ENCODE measurements at places on chromosomes 11 and 22. TPM values are rescaled to one million over a fixed set of nuclear protein-coding genes. Genes with fewer than 3 reads are reported as not detected.

DNA sequence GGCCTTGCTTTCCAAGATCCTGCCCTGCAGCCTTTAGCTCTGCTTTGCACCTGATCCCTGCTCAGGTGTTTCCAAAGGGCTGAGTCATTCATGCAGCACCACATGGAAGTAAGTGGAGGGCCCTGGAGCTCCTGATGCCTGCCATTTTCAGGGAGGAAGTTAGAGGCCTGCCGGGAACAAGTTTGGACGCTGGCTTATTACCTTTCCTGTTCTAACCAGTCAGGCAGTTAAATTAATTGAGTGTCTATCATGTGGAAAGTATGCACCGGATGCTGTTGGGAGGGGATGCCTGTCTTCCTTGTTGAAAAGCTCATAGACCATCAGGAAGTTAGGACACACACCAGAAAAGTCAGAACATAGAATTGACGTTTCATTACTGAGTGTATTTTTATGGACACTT, 73.7 kb upstream of the PLET1 start:
- H3K36me3 ChIP-seq: no peaks in the 10 kb centered on the region
- no peaks in the 10 kb centered on the region for H3K27me3 ChIP-seq
- H3K4me1 ChIP-seq: peaks cover 2% of the 10 kb centered on the region
- H3K4me3 ChIP-seq: no peak overlapping the region
- no peak for DNase-seq

- H3K4me1 ChIP-seq: no peaks in the 10 kb centered on the region
- H3K36me3 ChIP-seq: no peaks in the 10 kb centered on the region
- no peaks in the 10 kb centered on the region for H3K27me3 ChIP-seq
Observed at GRCh38 chr11:133258751-133259150, 273.6 kb downstream of the OPCML start.

GRCh38 chr11:117418737-117419481, 91.3 kb downstream of the CEP164 start:
- no peak overlapping the region for H3K27ac ChIP-seq
- peaks cover 12% of the 10 kb centered on the region for H3K36me3 ChIP-seq
- DNase-seq: no peak
- H3K4me1 ChIP-seq: peaks cover 3% of the 10 kb centered on the region
- H3K27me3 ChIP-seq: no peaks in the 10 kb centered on the region

DNA sequence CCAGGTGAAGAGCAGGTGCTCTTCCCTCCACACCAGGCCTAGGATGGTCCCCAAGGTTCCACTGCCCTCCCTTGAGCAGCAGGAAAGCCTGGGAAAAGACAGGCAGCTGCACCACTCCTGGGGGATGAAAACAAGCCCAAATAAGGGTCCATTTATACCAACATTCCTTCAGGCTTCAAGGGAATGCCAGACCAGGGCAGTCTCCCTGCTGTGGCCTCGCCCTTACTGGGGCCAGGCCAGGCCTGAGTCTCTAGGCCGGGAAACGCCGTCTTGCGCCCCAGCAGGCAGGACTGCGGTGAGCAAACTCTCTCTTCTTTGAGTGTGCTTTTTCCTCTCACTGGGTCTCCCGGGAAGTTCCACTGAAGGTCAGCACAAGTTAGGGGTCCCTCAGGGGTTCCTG, 443.5 kb downstream of the SOX6 start:
- no peak overlapping the region for H3K4me3 ChIP-seq
- H3K36me3 ChIP-seq: no peaks in the 10 kb centered on the region

Gene PRR33
- polyA plus RNA-seq: 0.08 TPM

DNA sequence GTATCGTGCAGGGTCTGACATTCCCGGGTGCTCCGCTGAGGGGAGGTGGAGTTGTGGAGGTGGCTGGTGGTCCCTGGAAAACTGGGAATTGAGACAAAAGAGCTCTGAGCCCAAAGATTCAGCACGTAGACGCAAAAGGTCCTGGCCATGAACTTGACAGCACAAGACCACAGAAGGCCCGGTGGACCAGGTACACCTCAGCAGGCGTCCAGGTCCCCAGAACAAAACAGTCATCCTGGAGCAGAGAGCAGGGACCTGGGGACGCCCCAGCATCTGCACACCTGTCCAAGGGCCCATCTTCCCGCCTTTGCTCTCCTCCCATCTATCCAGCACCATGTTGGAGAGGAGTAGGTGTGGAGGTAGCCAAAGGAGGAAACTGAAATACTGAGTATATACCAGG, 13.8 kb upstream of the MB start:
- no peak overlapping the region for H3K27ac ChIP-seq
- DNase-seq: no peak
- H3K4me3 ChIP-seq: no peak overlapping the region
- peaks cover 6% of the 10 kb centered on the region for H3K27me3 ChIP-seq
- no peaks in the 10 kb centered on the region for H3K36me3 ChIP-seq
- peaks cover 10% of the 10 kb centered on the region for H3K4me1 ChIP-seq

DNA sequence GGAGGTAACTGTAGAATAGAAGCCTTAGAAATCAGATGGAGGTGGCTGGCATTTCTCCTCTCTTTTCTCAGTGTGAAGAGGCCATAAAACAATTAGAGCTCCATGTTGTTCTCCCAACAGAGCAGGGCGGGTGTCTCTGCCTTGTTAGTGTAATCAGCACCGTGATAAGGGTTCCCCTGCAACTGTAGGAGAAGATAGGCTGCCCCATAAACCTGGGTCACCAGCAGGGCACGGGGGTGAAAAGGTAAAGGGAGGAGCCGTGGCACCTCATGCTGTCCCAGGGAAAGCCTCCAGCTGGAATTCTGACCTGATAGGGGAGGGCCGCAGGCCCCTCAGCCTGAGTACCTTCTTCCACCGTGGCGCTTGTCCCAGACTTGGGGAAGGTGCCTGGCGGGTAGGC, 68.7 kb downstream of the ISX start:
- no peak overlapping the region for H3K27ac ChIP-seq
- H3K4me3 ChIP-seq: no peak overlapping the region
- H3K4me1 ChIP-seq: peaks cover 6% of the 10 kb centered on the region
- H3K36me3 ChIP-seq: no peaks in the 10 kb centered on the region
- peaks cover 3% of the 10 kb centered on the region for H3K27me3 ChIP-seq

DNA sequence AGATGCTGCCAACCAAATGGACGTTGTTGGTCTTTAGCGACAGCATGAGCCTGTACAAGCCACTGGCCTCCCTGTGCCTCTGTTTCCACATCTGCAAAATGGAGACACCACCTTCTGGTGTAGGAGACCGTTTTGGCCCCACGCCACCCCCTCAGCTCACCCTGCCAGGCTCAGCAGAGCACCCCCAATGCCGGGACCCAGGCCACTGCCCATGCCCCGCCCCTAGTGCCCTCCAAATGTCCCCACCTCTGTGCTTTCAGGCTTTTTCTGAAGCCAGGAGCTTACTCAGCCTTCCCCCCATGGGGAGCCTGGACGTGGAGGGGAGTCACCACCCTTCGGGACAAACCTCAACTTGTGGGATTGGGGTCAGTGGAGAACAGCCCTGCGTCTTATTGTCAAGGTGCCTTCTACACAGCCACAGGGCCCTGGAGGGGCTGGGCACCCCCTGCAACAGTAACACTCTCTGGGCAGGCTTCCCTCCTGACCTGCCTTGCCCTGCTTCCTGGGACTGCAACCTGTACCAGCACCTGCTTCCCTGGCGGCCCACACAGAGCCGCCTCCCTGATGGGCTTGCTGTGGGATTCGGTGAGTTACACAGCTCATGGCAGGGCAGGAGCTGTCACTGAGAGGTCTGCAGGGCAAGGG, 24.6 kb upstream of the RTL6 start:
- H3K4me3 ChIP-seq: no peak overlapping the region
- H3K4me1 ChIP-seq: peaks cover 9% of the 10 kb centered on the region
- no peak overlapping the region for H3K27ac ChIP-seq
- H3K36me3 ChIP-seq: no peaks in the 10 kb centered on the region
- H3K27me3 ChIP-seq: no peaks in the 10 kb centered on the region

DNA sequence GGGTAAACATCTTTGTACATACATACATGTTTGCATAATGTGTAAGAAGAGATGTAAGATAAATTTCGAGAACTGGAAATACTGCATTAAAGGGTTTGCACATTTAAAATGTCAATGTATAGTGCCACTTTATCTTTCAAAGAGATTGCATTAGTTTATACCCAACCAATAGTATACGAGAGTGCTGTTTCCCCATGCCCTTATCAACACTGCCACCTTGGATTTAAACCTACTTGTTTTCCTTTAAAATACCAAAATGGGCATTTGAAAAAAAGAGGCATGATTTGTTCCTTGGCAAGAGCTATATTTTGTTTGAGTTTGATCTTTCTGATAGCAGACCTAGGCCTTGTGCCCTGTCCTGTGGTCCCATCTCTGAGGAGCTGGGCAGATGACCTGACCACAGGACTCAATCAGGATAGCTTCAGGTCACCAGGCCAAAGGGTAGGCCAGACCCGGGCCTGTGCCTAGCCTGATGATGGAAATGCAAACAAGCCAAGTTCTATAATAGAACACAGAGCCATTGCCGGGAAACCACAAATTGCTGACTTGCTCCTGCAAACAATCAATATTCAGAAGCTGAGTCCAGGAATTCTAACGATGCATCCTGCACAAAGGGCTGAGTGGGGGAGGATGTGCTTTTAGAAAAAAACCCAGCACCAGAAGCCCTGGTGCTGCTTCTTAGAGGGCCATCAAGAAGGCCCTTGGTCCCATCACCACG, 16.9 kb upstream of the ALG8 start:
- H3K27ac ChIP-seq: no peak overlapping the region
- H3K36me3 ChIP-seq: no peaks in the 10 kb centered on the region
- peaks cover 11% of the 10 kb centered on the region for H3K4me1 ChIP-seq
- no peaks in the 10 kb centered on the region for H3K27me3 ChIP-seq
- DNase-seq: no peak

Gene POU2AF1
- polyA plus RNA-seq: 0.27 TPM

Gene LIF
- 0.46 TPM for polyA plus RNA-seq

Gene FLRT1
- polyA plus RNA-seq: 21.0 TPM

Gene SLC29A2
- 11.0 TPM for polyA plus RNA-seq

Gene GLYAT
- polyA plus RNA-seq: 0.59 TPM

DNA sequence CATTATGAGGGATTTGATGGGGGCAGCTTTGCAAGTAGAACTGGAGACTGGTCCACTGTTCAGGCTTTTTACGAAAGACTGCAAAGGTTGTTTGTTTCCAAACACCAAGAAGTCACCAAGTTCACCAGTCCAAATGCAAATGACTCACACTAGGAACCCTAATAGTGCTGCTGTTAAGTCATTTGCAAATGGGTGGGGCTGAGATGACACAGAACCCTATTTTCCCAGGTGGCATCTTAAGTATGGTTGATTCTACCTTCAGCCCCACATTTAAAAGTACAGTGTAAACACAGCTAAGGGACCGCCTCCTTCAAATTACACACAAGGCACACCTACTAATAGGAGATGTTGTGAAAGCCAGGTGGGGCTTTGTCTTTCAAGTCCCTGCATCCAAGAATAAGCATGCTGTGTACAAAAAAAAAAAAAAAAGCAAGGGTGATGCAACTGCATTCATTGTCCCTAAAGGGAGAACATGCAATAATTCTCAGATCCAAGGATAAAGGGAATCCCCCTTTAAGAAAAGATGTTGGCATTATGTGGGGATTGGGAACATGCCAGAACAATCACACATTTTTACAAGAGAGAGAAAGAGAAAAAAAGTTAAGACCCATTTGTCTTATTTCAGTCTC, 27.3 kb downstream of the BDNF start:
- DNase-seq: no peak
- no peaks in the 10 kb centered on the region for H3K27me3 ChIP-seq
- H3K27ac ChIP-seq: no peak overlapping the region

GRCh38 chr11:118000067-118000849, 14.1 kb downstream of the IL10RA start:
- no peak overlapping the region for H3K27ac ChIP-seq
- H3K4me3 ChIP-seq: no peak overlapping the region
- no peak for DNase-seq
- no peaks in the 10 kb centered on the region for H3K4me1 ChIP-seq
- H3K36me3 ChIP-seq: peaks cover 18% of the 10 kb centered on the region

GRCh38 chr11:20536365-20536764, 63.0 kb upstream of the SLC6A5 start:
- no peak overlapping the region for H3K4me3 ChIP-seq
- H3K4me1 ChIP-seq: no peaks in the 10 kb centered on the region

DNA sequence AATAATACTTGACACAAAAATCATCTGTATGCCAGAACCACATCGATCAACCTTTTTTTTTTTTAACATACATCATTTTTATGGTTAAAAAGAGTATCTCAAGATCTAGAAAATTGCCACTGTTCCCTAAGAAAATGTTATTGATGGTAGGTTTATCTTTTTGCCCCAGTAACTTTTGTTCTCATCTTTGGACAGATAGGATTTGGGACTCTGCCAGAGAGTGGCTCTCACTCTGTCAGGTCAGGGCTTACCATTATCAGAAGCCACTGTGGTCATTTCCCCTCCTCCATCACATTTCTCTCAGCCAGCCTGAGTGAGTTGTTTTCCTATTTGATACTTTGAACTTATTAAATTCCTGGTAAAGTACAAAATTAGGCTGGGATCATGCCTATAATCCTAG, 47.9 kb upstream of the YWHAH start:
- peaks cover 31% of the 10 kb centered on the region for H3K4me1 ChIP-seq
- H3K27ac ChIP-seq: no peak overlapping the region
- H3K27me3 ChIP-seq: no peaks in the 10 kb centered on the region
- no peak overlapping the region for H3K4me3 ChIP-seq
- no peak for DNase-seq

Gene OR4D5
- not detected for polyA plus RNA-seq

DNA sequence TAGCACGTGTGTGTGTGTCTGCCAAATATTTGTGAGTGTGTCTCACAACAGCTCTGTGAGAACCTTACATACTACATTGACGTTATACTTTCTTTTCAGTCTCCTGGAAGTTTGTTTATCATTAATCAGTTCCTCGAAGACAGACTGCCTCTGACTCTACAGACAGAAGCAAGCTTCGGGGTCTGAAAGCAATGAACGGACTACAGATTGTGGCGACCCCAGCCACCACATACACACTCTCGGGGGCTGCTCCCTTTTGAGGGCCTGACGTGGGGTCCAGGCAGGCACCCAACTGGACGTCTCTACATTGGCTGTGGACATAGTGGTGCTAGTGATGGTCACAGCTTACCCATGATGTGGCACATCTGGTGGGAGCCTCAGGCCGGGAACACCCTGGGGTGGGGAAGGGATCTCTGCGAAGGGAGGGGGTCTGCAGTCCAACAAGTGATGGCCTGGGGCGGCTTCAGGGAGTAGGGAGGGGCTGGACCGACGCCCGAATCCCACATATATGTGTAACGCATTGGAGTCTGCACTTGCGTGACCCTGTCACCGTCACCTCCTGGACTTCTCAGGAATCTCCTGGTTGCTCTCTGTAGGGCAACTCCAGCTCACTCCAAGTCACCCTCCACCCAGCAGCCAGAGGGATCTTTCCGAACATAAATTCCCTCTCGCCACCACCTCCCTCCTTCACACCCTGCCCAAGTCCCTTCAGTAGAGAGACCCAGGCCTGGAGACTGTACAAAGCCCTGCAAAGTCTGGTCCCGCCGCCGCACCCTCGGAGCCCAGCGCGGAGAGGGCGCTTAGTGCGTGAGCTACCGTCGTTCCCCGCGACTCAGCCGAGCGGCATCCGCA, 30.4 kb upstream of the TRIM29 start:
- H3K27ac ChIP-seq: no peak overlapping the region
- DNase-seq: no peak
- no peaks in the 10 kb centered on the region for H3K36me3 ChIP-seq
- H3K4me1 ChIP-seq: peaks cover 30% of the 10 kb centered on the region

Data from spinal cord (tissue), 10 donors.